ENCODE measurements at places on chromosomes 7 and 10.

DNA sequence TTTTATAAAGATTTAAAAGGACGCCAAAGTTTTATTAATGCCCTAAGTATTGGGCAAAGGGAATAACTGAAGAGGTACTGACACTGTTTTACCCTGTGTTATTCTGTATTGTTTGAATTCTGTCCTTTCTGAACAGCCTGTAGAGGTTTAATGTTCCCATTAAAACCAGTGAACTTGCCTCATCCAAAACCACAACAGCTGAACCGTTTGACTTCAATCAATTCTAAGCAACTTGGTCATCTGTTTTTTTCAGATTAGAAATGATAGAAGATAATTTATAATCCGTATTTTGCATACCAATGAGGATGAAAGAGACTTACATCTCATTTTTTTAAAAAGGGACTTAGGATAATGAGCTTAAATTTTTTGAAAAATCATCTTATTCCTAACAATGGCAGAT is 40.4 kb downstream of the HACD1 start:
- no peak for DNase-seq

GRCh38 chr7:12518920-12519681 is 51.4 kb upstream of the SCIN start:
- peak; percentile 4 for DNase-seq

DNA sequence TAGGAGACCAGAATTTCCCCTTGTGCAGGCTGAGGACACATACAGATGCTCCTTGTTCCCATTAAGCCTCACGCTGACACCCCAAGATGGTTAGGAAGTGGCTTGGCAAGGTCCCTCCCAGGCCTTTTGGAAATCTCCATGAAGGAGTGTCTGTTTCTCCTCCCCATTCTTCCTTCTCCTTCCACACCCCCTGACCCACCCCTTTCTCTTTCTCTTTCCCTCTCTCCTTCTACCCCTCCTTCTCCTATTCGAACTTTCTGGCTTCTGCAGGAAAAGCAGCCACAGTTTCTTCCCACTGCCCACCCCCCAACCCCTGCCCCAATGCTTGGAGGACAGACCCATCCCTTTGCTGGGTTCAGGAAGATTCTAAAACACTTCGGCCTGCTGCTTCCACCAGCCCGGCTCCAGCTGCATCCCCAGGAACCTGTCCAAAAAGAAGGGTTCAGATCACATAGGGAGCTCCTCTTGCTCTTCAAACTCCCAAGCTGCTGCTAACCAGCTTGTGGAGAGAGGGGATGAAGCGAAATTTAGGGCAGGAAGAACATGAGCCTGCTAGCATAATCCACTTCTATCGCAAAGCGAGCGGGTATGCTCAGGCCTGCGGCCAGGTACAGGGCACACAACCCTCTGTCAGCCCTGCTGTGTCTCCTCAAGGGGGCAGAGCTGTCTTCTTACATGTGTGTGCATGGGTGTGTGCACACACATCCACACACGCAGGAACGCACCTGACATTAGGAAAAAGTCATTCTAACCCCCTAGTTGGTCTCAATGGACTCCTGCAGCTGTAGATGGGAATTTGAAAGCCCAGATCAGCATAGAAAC is 80.4 kb downstream of the PPP1R3C start:
- peak; percentile 53 for DNase-seq

- DNase-seq: peak; percentile 83
Observed at GRCh38 chr10:5949009-5949759, 28.2 kb downstream of the IL15RA start.

DNA sequence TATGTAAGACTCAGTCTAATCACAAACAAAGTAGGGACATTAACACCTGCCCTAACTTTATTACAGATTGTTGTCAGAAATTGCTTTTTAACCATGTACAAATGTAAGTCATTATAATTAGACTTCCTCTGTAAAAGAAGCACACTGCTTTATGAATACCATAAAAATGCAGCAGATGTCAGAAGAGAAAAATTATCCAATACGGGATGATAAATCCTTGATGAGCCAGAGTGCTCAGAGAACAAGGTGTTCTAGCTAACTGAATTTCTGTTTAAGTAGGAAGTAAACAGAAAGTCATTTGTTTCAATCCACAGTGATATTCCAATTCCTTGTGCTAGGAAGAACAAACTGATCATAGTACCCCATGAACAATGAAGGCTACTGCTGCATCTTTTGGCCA is 54.6 kb upstream of the BMPER start:
- no peak for DNase-seq

GRCh38 chr7:67484244-67484751 is 487.7 kb downstream of the TYW1 start:
- peak; percentile 68 for DNase-seq

DNA sequence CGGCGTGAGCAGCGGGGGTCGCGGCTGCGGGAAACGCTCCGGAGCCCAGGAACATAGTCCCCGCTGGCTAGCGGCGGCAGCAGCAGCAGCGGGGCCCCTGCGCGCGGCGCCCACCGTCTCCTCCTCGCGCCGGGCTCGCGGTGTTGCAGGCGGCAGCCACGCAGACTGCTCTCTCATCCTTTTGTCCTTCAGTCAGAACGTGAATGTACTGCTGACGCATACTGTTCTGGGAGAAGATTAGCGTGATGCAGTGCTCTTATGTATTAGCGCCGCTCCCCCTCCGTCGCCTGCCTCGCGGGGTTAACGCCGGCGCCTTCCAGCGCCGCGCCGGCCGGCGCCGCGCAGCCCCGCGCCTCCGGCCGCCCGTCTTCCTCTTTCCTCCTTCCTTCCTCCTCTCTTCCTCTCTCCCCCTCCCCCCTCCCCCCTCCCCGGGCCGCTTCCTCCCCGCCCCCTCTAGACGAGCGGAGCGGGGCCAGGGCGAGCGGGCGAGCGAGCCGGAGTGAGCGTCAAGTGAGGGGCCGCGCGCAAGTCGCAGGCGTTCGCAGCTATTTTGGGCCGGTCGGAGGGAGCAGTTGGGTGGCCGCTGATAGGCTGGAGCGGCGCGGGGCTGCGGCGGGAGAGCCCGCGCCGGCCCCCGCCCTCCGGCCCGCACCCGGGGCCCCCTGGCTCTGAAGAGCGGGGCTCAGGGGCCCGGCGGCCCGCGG is 816 bp upstream of the LRRC4 start:
- DNase-seq: peak; percentile 93

GRCh38 chr7:107644309-107644974 is 16.2 kb upstream of the SLC26A4 start:
- peak; percentile 26 for DNase-seq

- DNase-seq: no peak
Observed at GRCh38 chr7:151780631-151781030, 96.3 kb downstream of the PRKAG2 start.

GRCh38 chr7:124106575-124106974 is 73.7 kb upstream of the TMEM229A start:
- DNase-seq: no peak

- DNase-seq: no peak
Observed at GRCh38 chr10:118871244-118871865, 116.6 kb upstream of the CACUL1 start.

DNA sequence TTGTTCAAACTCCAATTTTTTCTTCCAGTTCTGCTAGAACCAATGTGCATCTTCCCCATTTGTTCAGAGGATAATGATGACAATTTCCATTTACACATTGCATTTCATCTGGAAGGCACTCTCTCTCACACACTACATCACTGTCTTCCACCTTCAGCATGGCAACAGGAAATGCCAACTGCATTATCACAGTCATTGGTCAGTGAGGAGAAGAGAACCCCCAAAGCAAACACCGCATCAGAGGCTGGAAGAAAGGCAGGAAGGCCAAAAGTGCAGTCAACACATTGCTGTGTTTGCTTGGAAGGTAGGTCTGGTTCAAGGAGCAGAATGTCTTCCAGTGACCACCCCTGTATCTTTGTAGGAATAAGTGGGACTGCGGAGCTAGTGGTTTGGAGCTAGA is 192.2 kb upstream of the RHOBTB1 start:
- no peak for DNase-seq

- peak; percentile 7 for DNase-seq
Observed at GRCh38 chr7:26278770-26279169, 12.9 kb upstream of the SNX10 start.

DNA sequence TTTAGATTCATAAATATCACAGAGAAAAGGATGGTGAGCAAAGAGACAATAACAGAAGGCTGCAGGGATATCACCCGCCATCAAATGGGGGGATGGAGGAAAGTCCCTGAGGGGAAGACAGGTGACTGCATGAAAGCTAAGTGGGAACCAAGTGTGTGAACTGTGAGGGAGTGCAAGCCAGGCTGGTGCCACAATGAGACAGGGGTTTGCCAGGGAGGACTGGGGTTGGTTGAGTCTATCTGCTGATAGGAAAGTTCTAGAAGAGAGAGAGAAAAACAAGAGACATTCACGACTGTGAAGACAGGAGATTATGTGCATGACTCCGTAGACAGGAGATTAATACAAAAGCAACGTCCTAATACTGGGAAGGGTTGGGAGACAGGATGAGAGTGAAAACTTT is 376.4 kb downstream of the PARD3 start:
- no peak for DNase-seq

GRCh38 chr10:60130130-60130579 is 223.8 kb upstream of the CCDC6 start:
- no peak for DNase-seq
